Inflammatory macrophage treated with lipopolysaccharide for 1 hour (primary cell): ENCODE measurements at places on chromosomes 3 and 15.
A peak's percentile ranks its signal among the peaks of the same experiment; 100 is the strongest.

DNA sequence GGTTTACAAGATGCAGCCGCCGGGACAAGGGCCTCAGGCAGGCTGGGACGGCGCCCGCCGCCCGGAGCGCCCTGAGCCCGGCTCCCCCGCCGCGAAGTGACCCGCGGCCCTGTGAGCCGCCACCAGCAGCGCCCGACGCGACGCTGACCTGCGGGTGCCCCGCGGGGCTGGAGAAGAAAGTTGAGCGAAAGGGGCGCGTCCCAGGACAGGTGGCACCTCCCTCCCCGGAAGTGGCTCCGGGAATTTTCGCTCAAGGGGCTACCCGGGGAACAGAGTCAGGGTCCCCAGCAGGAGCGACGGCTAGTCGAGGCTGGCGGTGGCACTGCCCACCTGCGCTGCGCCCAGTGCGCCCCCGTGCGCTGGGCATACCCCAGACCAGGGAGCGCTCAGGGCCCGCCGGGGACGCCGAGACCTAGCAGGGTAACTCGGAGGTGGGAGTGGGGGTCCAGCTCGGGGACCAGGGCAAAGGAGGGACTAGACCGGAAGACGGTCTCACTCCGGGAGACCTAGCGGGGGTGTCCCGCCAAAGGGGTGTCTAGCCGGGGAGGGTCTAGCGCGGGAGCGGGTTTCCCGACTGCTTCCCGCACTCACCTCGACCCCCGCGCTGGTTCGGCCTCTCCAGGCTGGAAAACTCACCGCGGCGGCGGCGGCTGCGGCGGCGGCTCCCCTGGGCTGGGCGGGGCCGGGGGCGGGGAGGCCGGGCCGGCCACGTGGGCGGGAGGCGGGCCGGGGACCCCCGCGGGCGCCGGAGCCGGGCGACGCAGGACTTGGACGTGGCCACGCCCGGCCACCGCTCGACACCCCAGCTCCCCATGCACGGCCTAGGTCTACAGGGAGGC lies 18.4 kb downstream of the SPATA12 start:
- peak; percentile 17 for DNase-seq

- no peak for DNase-seq
Observed at GRCh38 chr15:68299436-68299835, 21.9 kb downstream of the FEM1B start.

DNA sequence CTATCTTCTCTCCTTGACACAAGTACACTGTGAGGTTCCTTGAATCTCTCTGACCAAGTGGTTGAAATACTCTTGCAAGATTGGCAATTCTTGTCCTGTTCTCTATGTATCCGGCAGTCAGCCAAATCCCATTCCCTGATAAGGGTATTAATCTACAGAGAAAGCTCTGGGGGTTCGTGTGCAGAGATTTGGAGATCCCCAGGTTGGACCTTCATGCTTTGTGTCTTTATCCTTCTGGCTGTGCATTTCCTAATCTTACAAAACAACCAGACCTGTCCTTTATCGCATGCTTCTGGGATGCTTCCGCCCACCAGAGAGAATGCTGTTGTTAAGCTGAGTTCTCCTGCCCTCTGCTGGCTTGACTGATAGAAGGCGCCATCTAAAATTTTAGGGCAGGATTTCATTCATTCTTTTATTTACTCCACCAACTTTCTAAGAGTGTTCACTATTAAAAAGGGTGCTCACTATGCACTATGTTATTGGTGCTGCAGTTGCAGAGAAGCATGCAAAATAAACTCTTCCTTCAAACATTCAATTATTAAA lies 8.6 kb upstream of the SST start:
- peak; percentile 43 for DNase-seq

DNA sequence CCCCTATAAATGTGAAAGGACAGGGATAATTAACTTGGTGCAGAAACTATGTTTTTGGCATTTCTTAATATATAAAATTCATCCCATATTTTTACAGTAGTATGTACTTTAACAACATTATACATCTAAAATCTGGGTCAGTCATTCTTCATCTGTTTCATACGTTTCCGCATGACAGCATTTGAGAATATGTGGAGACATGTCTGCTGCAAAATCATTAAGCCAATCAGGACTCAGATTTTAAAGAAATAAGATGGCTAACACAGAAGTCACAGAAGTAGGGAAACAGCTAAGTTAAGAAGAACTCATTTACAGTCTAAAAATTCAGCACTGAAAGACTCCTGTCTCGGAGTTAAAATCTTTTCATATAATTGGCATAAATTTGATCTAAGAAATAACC lies 200.4 kb downstream of the TAFA4 start:
- DNase-seq: no peak

- no peak for DNase-seq
Observed at GRCh38 chr3:106839576-106840280, 537.5 kb upstream of the CCDC54 start.

- DNase-seq: peak; percentile 51
Observed at GRCh38 chr15:39125904-39126303, 455.0 kb upstream of the THBS1 start.

DNA sequence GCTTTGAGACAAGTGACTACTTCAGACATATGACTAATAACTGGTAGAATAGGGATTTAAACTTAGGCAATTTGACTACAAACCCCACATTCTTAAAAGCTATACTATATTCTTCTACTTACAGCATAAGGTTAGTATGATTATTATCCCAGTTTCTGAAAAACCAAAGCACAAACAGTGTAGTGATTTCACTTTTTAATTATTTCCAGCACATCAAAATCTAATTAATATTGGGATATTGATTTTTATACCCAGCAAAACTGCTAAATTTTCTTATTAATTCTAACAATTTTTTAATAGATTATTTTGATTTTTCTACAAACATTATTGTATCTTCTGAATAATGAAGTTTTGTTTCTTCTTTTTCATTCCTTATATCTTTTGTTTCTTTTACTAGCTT lies 16.9 kb downstream of the EHHADH start:
- DNase-seq: no peak

DNA sequence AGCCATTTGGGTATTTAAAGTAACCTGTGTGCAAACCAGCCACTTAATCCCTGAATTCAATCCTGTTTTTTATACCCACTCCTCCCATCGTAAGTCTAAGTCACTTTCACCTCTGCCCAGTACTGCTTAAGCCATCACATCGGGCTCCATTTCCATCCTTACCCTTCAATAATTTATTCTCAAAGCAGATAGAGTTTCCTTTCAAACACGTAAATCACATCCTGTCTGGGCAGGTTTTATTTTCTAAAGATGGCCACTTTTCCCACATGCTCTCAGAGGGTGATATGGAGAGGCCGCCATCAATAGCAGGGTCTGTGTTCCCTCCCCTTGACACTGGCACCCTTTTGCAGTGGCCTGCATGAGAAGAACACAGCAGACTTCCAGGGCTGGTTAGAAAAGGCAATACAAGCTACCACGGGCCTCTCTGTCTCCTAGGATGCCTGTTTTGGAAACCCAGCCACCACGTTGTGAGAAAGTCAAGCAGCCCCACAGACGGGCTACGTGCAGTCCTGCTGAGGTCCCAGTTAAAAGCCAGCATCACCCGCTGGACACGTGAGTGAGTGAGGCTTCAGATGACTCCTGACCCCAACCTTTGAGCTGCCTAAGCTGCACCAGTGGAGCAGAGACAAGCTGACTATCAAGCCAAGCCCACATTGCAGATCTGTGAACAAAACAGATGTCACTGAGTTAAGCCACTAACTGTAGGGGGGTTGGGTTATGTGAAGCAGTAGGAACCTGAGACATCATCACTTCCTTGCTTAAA lies 241.8 kb upstream of the SLCO3A1 start:
- no peak for DNase-seq

DNA sequence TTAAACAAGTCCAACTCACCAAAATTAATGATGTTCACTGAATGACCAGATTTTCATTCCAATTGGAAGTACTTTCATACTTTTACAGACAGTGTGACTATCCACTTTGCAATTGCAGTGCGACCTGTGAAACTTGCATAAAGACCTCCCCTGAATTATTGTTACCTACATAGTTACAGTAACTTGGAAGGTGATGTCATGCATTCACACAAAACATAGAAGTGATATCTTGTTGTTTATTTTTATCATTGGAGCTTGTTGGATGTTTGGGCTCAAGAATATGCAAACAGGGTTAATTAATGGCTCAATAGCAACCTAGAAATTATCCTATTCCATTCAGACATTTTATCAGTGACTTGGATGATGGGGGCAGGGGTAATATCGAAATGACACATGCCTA lies 470.9 kb downstream of the MECOM start:
- DNase-seq: no peak

GRCh38 chr3:38038447-38038911 lies 529 bp upstream of the DLEC1 start:
- no peak for DNase-seq

DNA sequence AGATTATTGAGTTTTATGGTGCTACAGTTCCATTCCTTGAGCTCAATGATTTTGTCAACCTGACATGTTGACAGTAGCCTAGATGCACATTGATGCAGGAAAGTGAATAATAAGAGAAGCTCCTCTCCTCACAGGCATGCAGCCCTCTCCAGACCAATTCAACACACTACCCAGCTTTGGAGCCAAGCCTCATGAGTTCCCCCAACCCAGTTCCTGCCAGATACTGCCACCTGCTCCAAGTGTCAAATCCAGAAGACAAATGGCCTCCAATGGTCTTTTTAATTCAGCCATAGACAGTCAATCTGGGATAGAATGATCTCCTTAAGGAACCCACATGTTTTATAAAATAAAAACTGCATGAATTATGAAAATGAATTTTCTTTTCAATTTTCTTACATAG lies 83.7 kb upstream of the ARHGEF3 start:
- no peak for DNase-seq

DNA sequence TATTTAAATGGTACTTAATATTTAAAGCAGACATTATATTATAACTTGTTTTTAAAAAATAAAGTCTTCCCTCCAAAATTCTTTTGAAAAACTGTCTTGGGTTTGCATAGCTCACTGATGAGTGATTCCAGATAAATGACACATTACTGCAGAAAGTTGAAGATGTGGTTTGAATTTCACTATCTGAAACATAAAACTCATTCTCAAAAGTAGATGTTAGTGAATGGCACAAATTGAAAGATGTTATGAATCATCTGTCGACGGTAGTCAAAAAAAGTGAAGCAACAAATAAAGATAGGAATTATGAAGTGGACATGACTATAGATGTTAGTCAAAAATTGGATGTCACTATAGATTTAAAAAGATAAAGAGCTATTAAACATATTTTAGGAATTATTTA lies 280.5 kb downstream of the GAP43 start:
- no peak for DNase-seq

- no peak for DNase-seq
Observed at GRCh38 chr15:69734699-69735098, 282.1 kb downstream of the RPLP1 start.

- no peak for DNase-seq
Observed at GRCh38 chr3:173055228-173055933, 85.7 kb downstream of the SPATA16 start.

- no peak for DNase-seq
Observed at GRCh38 chr15:60511351-60512031, 32.5 kb upstream of the ICE2 start.

- DNase-seq: no peak
Observed at GRCh38 chr3:4531478-4532025, 38.4 kb downstream of the ITPR1 start.

GRCh38 chr3:32575451-32576113 lies 4.9 kb upstream of the DYNC1LI1 start:
- DNase-seq: peak; percentile 58

DNA sequence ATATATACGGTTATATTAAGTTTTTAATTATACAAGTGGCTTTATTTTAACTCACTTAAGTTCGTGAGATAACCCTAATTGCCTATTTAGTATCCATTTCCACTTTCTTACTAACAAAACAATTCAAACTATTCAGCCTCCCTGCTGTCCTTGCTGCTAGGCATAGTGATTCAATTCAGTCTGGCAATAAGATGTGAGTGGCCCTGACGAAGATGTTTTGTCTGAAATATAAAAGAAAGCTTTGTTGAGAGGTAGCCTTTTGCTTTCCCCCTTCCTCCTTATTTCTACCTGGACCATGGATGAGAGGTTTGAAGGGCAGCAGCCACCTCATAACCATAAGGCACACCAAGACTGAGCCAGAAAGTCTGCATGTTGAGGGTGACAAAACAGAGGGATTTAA lies 89.3 kb upstream of the TRIM42 start:
- DNase-seq: no peak

GRCh38 chr3:49534581-49535441 lies 19.5 kb upstream of the BSN start:
- DNase-seq: no peak

GRCh38 chr3:172520301-172520831 lies 2.9 kb downstream of the TNFSF10 start:
- no peak for DNase-seq

DNA sequence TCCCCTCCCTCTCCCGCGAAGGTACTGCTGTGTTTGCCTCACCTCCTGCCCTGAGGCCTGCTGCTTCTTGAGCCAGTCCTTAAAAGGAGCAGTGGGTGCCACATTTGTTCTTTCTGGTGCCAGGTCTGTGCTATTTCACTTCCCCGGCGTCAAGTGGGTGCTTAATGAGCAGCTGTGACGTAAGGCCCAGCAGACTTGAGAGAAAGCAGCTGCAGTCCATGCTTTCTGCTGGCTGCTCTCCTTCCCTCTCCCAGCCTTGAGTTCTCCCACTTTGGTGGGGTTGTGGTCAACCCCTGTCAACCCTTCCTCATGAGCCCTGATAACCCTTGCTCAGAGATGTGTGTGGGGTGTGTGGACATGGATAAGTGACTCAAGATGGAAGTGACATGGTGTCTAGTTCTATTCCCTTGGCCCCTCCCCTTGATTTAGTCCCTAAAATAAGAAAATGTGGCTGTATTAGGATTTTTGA lies 6.9 kb downstream of the INAFM2 start:
- DNase-seq: peak; percentile 38

GRCh38 chr15:63067306-63067705 lies 24.8 kb downstream of the TPM1 start:
- no peak for DNase-seq

DNA sequence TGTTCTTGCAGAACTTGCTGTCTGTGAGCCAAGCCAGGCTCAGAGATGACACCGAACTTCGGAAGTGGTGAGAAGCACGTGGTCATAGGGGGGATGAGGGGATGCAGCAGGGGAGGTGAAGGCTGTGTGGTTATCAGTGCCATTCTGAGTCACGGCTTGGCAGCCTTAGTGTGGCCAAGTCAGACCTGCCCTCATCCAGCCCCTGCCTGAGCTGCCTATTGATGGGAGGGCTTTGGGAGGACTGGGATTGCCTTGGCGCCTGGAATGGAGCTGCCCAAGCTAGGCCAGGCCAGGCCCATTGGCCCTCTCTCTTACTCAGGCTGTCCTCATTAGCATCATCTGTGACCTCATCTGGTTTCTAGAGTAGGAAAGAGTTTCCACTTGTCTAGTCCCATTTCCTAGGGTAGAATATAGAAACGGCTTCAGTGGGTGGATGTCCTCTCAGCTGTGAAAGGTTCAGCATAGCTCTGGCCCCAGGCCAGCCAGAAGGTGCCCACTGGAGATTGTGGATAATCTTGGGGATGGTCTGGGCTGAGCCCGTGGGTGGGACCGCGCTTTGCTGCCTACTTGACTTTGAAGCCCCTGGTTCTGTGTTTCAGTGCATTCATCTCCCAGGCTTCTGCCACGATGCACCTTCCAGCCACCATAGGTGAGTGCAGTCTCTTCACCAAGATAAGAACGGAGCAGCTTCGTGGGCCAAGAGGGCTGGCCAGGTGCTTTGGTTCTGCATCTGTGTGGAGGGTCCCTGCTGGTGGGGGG lies 7.2 kb downstream of the FAH start:
- no peak for DNase-seq
